ENCODE measurements at places on chromosomes 4 and X.

DNA sequence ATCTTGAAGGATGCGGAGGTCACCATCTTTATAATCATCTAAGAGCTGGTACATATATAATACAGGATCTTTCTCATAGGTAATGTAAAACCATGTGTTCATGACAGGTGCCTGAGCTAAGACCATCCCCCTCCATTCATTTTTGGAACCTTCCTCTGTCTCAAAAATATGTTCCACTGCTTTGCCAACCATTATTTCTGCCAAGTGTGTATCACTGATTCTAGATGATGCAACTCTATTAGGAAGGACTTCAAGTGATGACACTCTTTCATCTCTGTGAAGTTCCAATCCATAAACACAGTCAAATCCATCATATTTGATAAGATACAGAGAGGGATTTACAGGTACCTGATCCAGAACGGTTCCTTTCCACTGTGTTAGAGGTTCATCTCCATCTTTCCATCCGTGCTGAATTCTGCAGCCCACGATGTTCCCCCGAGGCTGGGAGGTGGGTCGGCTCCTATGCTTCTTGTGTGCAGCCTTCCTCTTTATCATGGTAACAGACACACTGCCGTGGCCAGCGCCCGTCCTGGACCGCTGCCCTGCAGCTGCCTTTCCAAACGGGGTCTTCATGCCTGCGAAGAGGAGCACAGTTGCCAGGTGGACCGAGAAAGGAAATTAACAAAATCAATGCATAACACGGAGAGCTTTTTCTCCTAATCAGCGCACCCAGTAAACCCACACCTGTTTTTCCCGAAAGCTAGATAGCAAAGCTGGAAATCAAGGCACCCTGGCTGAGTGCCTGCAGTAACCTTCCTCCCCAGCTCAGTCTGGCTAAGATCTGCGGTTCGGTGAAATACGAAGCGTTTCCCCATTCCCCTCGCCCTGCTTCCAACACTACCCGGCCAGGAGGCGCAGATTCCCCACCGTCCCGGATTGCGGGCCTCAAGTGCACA, 718 bp downstream of the SPIN3 start:
- DNase-seq, result no peak

- no peak for DNase-seq
Measured at GRCh38 chr4:47650584-47651130, 165.6 kb downstream of the ATP10D start.

DNA sequence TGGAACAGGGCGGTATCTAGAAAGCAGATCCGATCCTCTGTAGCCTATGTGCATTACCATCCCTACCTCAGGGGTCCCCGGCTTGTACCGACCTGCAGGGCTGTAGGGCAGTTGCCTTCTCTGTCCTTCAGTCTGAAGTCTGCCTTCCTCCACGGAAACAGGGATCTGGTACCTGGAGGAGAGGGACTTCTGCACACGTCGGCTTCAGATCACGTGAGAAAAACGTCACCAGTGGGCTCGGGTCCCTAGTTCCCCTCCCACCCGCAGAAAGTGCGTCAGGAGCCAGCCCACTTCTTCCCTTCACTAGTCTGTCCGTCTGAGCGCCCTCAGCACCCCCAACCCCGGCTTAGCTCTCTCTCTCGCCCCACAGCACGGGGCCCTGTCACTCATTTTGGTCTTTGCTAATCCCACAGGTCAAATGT, at the start of gene TCEAL5:
TCEAL5 (minus strand) TSS at position 170 of the 422 bp plus-strand sequence. CDS start 2,187 bp downstream, outside the sequence.
- no peak for DNase-seq

GRCh38 chrX:39650768-39651347, 446.9 kb downstream of the BCOR start:
- DNase-seq, result no peak

DNA sequence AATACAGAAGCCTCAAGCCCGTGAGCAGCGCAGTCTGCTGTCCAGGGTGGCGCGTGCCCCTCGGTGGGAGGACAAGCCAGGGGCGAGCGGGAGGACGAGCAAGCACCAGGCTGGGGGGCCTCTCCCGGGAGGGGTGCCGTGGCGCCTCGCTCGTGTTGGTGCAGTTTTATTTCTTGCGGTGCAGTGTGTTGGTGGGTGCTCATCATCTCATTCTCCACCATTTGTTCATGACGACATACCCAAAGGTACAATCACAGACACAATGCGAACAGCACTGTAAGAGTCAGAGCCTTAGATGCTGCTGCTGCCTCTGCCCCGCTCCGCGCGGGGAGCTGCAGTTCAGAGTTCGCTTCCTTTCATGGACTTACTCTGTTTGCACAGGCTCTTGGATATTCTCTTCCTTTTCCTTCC, 30.3 kb downstream of the RGS12 start:
- DNase-seq, result no peak

DNA sequence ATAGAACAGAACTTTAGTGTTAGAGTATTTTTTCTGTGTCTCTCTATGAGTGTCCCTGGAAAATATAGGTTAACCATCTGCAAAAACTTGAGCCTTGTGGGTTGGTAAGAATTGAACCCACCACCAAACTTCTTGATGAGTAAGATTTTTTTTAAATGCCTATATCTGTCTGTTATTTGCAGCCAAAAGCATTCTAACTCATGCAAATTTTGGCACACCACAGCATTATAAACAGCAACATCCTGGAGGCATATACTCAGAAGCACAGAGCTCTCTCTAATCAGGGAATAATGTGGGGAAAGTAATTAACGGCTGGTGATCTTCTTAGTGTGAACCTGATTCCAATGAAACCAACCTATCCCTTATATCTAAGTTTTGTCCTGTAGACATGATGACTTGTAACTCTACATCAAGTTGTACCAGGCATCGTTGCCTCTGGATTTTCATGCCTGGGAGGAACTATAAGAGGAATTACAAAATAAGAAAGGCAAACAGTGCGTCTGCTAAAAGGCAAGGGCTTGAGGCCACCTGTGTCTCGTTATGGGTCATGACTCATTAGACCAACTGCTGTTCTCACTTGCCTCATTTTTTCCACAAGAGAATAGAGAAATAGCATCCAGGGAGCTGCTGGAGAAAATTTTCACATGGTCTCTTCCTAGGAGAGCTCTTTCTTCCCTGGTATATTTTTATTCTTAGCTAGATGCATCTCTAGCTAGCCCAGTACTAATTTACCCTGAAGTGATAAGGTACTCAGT, 202.4 kb downstream of the CHIC2 start:
- no peak for DNase-seq

GRCh38 chr4:25551605-25552004, 104.0 kb upstream of the SLC34A2 start:
- DNase-seq, result no peak

DNA sequence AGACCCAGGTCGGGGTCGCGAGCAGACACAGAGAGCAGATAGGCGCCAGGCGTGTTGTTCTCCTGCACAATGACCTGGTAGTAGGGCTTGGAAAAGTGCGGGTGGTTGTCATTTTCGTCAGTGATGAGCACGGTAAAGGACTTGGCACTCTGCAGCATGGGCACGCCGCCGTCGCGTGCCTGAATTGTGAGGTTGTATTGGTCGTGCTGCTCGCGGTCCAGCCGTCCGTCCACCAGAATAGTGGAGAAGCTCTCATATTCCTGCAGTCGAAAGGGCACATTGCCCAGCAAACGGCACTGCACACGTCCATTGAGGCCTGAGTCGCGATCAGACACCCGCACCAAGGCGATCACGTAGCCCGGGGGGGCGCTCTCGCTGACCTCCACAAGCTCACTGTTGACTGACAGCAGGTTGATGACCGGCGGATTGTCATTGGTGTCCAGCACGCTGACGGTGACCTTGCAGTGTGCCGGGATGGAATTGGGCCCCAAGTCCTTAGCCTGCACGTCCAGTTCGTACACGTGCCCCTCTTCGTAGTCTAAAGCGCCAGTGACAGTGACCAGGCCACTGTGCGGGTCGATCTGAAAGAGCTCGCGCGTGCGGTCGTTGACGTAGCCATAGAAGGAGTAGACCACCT, 2.8 kb downstream of the PCDH19 start:
- no peak for DNase-seq

- no peak for DNase-seq
Measured at GRCh38 chr4:26441102-26441501, 49.2 kb downstream of the CCKAR start.

All from NCI-H460 (cell line).